ENCODE measurements at places on chromosomes 11 and 22.
A peak's percentile ranks its signal among the peaks of the same experiment; 100 is the strongest.

DNA sequence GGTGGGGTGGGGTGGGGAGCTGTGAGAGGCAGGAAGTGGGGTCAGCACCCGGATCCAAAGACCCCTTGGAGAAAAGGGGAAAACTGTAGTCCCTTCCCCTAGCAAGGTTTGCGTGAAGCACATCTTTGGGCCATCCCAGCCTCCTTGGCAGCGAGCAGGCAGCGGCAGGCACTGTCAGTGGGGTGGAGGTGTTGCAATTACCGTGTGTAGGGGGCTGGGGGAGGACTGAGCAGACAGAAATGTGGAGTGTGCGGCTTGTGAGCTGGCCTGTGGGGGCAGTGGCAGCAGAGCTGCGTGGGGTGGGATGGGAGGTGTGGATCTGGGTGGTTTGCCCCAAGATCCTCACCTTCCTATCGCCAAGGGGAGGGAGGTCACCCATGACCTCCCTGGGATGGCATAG, 16.4 kb downstream of the DAGLA start:
- DNase-seq, result no peak

DNA sequence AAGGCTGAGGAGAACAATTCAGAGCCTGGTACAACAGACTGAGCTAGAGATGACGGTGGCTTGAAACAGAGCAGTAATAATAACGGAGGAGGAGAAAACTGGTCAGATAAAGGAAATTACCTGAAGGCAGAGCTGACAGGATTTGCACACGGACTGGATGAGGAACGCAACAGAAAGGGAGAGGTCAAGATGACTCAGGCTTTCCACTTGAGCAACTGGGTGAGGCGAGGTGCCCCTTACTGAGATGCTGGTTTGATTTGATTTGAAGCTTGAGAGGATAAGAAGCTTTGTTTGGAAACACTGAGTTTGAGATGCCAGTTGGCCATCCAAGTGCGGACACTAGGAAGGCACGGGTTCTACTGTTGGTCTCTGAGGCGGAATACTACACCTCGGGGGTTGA, 35.4 kb upstream of the NRIP3 start:
- DNase-seq, result no peak

DNA sequence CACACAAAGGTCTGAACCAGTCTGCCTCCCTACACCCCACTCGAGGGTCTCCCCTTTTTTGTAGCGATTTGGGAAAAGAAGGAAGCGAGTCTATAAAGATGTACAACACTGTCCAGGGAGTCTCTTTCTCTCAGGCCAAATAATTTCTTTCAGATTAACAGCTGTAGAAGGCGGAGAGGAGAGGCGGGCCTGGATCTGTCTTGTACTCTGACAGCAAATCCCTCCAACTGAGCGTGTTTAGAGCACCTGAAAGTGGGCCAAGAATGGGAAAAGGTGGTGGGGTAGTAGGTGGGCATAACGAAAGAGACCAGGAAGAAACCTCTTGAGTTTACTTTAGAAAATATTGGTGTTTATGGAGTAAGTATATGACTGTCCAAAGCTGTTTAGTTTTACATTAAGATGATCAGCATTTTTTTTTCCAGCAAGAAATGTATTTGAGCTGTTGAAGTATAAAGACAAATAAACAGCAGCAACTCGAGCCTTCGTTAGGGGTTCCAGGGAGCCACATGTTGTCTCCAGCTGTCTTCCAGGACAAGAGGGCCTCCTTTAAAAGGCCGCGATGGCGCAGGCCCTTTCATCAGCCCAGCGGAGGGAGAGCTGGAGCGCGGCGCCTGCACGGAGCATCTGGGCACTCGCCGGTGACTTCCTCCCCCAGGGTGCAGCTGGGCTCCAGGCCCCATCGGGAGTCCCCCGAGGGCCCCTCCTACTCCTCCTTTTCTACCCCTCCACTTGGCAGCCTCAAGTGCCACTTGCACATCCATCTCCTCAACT, 34.9 kb downstream of the SCUBE1 start:
- no peak for DNase-seq

DNA sequence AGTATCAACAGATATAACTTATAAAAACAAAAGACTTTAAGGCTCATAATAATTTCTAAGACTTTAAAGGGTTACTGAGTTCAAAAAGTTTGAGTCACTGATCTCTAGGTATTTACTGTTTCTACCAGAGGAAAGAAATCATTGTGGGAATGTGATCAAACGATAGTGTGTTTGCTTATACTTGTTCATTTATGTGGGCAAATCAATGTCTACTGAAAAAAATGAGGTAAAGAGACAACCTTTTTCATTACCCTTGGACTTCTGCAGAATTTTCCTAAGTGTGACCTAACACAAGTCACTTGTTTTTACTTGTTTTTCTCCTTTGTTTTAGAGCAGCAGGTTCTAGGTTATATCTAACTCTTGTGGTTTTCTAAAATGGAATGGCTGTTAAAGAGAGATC, 65.4 kb downstream of the PRR5L start:
- no peak for DNase-seq

GRCh38 chr11:131504199-131504949, 134.0 kb downstream of the NTM start:
- peak; percentile 12 for DNase-seq

- DNase-seq, result no peak
Observed at GRCh38 chr11:113188371-113188834, 126.0 kb upstream of the TTC12 start.

GRCh38 chr11:106523921-106524320, 446.5 kb downstream of the AASDHPPT start:
- DNase-seq, result no peak

DNA sequence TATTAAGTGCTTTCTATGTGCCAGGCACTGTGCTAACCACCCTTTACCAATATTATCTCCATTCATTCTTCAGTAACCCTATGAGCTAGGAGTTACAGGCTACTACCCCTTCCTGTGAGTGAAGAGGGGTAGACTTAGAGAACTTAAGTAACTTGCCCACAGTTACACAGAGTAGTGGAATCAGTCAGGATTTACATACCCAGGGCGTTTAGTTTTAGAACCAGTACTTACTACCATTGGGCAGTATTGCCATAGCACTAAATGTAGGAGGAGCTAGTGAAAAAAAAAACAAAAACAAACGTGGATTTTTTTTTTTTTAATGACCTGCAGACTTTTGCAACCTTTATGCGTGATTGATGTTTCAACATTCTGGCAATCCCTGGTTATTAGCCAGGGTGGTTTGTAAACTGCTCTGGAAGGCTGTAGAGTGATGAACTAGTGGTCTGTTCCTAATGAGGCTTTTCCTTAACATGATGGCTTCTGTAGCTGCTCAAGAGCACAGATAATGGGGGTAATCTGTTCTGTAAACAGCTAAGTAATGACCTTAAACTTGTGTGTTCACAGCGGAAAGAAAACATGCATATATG, 11.4 kb downstream of the TBCEL start:
- no peak for DNase-seq

GRCh38 chr22:49776891-49777290, 50.8 kb downstream of the BRD1 start:
- no peak for DNase-seq
